Activated CD4-positive, alpha-beta T cell treated with anti-CD3 and anti-CD28 coated beads for 1 hour (primary cell): ENCODE measurements at places on chromosomes 7 and 10.

- DNase-seq = no peak
These were observed 8.4 kb downstream of the OSBPL3 start for GRCh38 chr7:24971333-24972165.

GRCh38 chr10:80966326-80966986, 428.8 kb downstream of the SH2D4B start:
- DNase-seq = no peak

DNA sequence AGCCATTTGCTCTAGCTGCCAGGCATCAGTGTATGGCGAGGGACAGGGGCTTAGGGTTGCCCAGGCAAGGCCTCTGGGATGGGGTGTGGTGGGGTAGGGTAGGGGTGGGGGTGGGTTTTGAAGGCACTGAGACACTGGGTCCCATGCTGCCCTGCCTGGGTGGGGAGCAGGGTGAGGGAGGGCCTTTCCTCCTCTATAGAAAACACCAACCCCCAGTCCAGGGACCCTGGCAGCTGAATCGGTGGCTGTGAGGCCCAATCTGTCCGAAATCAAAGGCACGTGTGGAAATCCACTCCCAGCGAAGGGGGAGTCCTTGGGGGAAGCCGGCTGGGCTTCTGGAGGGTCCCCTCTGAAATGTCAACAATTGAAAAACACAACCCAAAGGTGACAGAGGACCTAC, 106.4 kb downstream of the NEURL1 start:
- DNase-seq = no peak

DNA sequence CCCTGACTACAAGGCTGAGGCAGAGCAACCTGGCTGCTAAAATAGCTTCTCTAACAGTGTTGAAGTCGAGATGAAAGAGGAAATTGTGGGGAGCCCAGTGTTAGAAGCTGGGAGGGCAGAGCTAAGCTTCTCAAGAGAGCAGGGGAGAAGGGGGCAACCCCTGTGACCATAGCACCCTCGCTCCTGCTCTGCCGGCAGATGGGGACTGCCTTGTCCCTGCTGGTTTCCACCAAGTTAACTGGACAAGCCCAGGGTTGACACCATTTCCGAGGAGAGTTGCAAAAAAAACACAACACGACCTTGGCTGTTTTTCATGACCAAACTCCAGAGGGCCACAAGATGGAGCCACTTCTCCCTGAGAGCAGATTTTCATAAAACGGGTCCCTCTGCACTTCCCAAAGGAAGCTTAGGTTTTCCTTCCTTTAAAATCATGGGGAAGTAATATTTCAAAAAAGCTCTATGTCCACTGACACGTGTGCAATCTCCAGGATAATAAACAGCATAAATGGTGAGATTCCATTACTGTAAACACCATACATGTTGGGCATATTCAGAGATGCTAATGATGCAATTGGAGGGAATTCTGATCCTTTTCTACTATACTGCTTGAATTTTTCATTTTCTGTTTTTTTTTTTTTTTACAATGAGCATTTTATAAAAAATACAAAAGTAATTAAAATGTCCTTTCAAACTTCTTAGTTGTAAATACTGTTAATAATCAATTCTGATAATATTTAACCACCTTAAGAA, 140.4 kb downstream of the PIP4K2A start:
- no peak for DNase-seq

GRCh38 chr10:48770561-48771089, 86.0 kb downstream of the WDFY4 start:
- no peak for DNase-seq

DNA sequence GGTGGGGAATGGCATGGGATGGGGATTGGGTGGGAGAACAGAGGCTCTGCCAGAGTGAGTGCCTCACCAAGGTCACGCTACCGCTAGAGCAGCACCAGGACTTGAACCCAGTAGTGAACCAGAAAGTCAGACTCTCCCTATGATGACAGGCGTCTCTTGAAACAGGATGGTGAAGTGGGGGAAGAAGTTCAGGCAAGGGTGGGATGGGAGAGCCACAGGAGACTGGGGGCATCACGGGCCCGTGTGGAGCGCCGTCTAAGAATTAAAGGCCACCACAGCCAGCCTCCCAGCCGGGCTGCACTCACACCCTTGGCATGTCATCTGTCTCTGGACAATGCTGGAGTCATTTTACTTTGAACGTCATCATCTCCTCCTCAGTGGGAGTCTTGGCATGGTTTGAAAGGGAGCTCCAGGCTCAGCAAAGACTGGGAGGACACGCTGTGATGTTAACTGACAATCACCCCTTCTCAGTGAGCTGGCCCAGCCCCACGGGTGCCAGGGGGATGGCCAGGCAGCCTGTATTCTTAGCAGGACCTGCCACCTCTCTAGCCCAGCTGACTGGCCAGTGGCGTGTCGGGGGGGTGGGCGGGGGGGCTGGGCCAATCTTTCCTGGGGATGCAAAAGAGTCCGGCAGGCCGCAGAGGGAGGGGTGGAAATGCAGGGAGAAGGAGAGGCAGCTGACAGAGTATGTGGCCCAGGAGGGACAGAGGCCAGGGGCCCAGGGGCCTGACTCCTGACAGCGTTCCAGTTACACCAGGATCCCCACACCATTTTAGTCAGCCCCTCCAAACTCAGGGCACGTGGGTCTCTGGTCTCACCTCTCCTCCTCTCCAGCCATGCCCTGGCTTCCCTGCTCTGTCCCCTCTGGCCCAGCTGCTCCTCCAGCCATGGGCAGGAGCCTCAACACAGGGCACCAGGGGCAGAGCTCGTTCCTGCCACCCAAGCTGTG, 96.2 kb downstream of the VOPP1 start:
- no peak for DNase-seq

GRCh38 chr10:99852481-99853213, 70.2 kb downstream of the ABCC2 start:
- DNase-seq = no peak

GRCh38 chr10:116536810-116537209, 8.9 kb upstream of the PNLIP start:
- no peak for DNase-seq

GRCh38 chr10:22705527-22705926, 8.9 kb downstream of the PIP4K2A start:
- DNase-seq = no peak

GRCh38 chr10:12825260-12825849, 176.2 kb downstream of the CCDC3 start:
- no peak for DNase-seq

GRCh38 chr10:89904755-89905154, 203.4 kb downstream of the KIF20B start:
- DNase-seq = no peak

DNA sequence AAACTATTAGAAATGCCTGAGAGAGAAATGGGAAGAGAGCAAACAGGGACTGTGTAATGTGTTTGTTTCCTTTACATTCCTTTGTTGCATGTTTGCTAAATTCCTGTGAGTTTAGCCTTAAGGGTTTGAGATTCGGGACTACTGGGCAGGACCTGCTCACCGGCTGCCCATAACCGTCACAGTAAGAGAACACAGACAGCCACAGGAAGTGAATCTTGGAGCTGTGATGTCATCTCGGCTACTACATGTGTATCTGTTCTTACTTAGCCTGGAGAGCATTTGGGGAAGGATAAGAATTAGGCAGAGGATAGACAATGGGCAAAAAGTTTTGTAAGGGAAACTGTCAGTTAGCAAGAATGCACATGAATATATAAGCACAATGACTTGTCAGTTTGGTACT, 485.1 kb upstream of the KLF6 start:
- DNase-seq = no peak

- DNase-seq = no peak
These were observed 84.0 kb upstream of the ANLN start for GRCh38 chr7:36305648-36306047.

DNA sequence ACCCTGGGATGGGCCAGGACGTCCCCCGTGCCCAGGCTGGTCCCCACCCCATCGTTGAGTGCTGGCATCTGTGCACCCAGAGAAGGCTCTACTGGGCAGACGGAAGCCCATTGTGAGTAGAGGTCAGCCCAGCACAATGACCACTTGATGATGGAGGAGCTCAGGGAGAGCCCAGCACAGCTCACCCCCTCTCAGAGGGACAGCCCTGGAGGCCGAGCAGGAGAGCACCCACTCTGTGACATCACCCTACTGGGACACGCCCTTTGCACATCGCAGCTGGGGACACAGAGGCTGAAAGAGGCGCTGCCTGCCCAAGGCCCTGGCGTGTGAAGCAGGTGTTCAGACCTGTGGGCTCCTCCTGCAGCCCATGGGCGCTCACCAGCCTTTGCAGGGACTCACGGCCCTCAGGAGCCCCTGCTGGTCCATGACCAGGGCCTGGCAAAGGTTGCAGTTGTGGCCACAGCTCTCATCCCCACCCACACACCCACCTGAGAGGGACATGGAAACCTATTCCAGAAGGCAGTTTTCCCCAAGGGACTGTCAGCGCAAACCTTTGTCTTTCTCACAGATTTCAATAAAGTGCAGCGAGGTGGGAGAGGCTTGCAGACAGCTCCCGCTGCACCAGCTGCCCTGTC, 67.2 kb upstream of the PPP2R2D start:
- no peak for DNase-seq

DNA sequence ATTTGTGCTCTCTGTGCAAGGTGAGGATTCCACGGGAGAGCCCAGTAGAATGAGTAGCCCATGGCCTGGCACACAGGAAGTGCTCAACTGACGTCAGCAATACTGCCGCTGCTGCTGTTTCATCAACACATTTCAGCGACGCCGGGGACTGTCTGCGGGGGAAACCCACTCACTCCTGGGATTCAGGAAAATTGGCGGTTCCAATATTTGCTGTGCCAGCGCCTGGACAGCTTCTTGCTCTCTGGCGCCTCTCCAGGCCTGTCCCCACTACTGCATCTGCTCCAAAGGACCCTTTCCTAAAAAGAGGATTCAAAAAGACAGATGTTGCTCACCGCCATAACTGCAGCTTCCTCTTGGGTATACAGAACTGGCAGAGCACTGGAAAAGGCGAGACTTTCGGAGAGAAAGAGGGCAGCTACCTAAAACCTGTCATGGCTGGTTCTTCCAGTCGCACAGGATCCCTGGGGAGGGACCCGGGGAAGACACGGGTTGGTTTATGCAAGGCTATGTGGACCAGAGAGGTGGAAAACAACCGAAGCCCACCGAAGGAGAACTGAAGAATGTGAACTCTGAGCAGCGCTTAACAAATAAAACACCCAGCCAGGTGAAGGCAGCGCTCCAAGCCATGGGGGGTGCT, 39.7 kb upstream of the ENO4 start:
- DNase-seq = no peak

GRCh38 chr7:2856388-2857169, 12.5 kb upstream of the GNA12 start:
- DNase-seq = no peak

- no peak for DNase-seq
These were observed 15.9 kb downstream of the ADRB1 start for GRCh38 chr10:114059561-114059960.

GRCh38 chr7:155254018-155254417, 43.7 kb upstream of the INSIG1 start:
- DNase-seq = no peak

GRCh38 chr10:77609781-77610272, 27.8 kb downstream of the KCNMA1 start:
- DNase-seq = no peak

DNA sequence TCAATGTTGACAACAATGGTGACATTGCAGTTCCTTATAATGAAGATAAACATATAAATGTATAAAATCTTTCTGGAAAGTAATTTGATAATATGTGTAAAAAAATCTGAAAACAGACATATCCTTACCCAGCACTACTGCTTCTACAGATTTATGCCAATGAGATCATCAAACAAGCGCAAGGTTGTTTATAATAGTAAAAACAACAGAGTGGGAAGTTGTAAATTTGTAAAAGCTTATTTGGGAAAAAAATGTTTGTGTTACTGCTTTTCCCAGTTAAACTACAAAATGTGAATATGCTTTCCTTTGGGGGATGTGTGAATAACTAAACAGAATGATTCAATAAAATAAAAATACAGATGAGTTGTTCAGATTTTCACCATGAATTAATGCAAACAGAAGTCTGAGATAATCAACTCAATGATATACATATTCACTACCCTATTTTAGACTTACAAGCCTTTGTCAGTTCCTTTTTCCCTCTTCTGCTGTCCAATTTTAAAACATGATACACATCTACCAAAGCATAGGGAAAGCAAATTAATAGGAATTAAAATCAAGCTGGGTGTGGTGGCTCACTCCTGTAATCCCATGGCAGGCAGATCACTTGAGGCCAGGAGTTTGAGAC, 82.1 kb downstream of the USP6NL start:
- DNase-seq = no peak

GRCh38 chr10:69846293-69846921, 44.7 kb downstream of the COL13A1 start:
- DNase-seq = no peak

GRCh38 chr10:18955061-18955460, 93.5 kb upstream of the MALRD1 start:
- DNase-seq = no peak

DNA sequence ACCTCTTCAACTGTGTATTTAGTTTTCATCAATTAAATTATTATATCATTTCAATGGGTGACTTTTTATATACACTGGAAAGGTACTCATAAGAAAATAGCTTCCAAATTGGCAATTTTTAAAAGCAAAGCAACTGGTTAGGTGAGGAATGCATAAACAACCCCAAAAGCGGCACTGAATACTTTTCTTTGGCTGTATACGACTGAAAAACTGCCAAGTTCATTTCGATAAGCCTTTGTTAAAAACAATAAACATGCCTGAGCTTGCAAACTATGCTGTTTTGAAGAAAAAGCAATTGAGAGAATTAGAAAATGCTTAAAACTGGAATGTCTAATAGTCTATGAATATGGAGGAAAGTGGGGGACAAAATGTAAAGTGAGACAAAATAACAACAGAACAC, 2.9 kb downstream of the SLC16A12 start:
- no peak for DNase-seq

- no peak for DNase-seq
These were observed 58.1 kb downstream of the TET1 start for GRCh38 chr10:68618234-68618633.

- DNase-seq = peak; percentile 97
These were observed at the start of gene SHOC2 for GRCh38 chr10:110919349-110919931. SHOC2 (plus strand) TSS chr10:110919604; CDS start chr10:110964359, 44,755 bp downstream.

- DNase-seq = no peak
These were observed 211.9 kb downstream of the CXCL12 start for GRCh38 chr10:44172883-44173607.

GRCh38 chr10:72074574-72075375, 13.6 kb downstream of the SPOCK2 start:
- no peak for DNase-seq
